ENCODE measurements at places on chromosomes 4 and X.
A peak's percentile ranks its signal among the peaks of the same experiment; 100 is the strongest.

DNA sequence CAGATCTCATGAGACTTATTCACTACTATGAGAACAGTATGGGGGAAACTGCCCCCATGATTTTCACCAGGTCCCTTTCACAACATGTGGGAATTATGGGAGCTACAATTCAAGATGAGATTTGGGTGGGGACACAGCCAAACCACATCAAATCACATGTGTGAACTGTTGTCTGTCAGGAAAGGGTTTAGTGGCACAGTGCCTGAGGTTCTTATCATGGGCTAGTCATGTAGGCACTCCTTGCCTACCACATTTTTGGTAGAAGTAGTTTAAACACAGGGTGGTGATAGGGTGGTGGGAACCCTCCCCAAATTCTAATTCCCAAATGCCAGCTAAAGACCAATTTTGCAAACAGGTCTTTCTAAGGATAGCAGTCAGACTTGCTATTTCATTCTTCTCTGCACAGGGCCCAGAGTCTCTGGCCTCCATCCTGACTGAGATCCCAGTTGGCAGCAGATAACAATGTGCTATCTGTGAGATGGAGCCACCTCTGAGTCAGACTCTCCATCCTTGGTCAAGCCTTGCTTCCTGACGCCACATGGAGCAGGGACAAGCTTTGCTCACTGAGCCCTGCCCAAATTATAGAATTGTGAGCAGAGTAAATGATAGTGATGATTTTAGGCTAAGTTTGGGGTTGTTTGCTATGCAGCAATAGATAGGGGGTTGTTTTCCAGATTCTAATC is 33.5 kb upstream of the SETD7 start:
- DNase-seq: no peak

- DNase-seq: peak; percentile 35
Observed at GRCh38 chrX:73977542-73978169, 326.3 kb upstream of the ZCCHC13 start.

DNA sequence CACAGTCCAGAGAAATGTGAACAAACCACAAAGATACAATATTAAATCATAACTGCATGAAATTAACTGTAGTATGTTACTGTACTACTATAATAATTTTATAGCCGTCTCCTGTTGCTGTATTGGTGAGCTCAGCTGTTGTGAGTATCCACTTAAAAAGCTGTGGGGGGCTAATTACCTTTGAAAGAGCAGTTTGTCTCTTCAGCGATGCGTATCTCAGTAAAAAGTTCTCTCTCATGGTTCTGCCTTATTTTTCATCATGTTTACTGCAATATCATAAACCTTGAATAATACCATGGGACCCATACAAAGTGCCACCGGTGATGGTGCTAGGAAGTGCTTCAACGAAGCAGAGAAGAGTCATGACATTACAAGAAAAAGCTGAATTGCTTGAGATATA is 8.4 kb upstream of the MSMO1 start:
- no peak for DNase-seq

GRCh38 chrX:437661-438390 is 51.1 kb upstream of the PPP2R3B start:
- DNase-seq: no peak

GRCh38 chr4:80207172-80207583 is 9.9 kb downstream of the PRDM8 start:
- DNase-seq: no peak

GRCh38 chr4:165600959-165601683 is 222.3 kb downstream of the CPE start:
- no peak for DNase-seq

DNA sequence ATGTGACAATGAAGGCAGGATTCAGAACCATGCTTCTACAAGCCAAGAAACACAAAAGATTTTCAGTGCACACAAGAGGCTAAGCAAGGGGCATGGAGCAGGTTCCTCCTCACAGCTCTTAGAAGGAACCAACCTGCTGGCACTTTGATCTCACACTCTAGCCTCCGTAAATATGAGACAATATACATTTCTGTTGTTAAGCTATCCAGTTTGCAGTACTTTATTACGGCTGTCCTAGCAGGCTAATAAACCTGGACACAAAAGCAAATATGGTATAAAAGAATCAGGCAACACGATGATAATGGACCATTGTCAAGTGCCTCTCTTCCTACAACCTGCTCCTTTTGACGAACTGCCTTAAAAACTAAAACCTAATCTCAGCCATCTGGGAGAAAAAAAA is 114.5 kb downstream of the ZAR1 start:
- no peak for DNase-seq

DNA sequence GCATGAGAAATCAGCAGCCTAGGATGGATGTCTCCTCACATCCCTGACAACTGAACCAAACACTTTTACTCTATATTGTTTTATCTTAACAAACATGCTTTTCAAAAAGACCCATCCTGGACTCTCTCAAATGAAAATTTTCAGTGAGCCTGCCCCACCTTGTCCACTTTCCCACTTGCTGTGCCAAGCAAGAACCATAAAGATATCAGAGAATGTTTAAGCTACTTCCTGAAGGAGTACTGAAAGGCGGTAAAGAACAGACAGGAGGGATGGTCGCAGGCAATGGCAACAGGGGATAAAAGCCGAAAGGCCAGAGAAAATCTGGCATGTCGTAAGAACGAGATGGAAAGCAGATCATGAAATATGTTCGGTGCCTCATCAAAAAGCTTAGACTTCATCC is 10.5 kb downstream of the APBB2 start:
- DNase-seq: no peak

DNA sequence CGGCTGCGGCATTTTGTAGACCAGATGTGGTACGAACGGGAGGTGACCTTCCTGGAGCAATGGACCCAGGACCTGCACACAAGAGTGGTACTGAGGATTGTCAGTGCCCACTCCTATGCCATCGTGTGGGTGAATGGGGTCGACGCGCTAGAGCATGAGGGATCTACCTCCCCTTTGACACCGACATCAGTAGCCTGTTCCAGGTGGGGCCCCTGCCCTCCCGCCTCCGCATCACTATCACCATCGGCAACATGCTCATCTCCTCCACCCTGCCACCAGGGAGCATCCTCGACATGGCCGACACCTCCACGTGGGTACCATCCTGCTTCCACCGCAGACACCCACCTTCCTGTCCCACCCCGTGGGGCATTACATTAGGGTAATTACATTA is 46.2 kb downstream of the SMARCA5 start:
- no peak for DNase-seq

DNA sequence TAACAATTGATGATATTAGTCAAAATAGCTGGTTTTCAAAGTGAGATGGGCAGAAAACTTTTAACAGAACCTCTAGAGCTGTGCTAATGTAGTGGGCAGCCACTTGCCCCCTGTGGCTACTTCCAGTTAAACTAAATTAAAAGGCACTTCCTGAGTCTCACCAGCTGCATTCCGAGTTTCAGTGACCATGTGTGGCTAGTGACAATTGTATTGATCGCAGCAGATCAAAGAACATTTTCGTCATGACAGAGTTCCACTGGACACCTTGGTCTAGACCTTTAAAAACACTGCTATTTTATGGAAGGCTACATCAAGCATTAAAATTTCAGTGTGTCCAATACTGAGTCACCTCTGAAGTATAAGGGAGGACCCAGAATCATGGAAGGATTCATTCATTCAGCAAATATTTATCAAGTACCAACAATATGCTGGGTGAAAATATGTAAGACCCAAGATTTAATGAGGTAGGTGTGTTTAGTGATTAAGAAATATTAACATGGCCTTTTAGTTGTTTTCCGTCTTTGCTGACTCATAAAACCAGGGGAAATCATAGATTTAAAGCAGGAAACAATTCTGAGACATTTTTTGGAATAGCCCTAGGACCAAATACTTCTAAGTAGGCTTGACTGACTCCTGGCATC is 5.1 kb upstream of the FAT1 start:
- no peak for DNase-seq

Measured in CD4-positive, alpha-beta T cell treated with Interleukin-6 at 100 ng/mL for 8 hours (primary cell).